Keratinocyte (primary cell): ENCODE measurements at places on chromosomes 7 and 10.

GRCh38 chr7:83452256-83452655, 196.7 kb downstream of the SEMA3E start:
- no peak for DNase-seq

DNA sequence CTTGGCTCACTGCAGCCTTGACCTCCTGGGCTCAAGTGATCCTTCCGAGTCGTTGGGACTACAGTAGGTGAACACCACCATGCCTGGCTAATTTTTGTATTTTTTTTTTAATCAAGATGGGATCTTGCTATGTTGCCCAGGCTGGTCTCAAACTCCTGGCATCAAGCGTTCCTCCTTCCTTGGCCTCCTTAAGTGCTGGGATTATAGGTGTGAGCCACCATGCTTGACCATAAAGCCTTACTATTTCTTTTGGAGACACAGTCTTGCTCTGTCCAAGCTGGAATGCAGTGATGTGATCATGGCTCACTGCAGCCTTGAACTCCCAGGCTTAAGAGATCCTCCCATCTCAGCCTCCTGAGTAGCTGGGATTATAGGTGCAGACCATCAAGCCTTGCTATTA, 12.6 kb downstream of the TFAM start:
- no peak for DNase-seq

DNA sequence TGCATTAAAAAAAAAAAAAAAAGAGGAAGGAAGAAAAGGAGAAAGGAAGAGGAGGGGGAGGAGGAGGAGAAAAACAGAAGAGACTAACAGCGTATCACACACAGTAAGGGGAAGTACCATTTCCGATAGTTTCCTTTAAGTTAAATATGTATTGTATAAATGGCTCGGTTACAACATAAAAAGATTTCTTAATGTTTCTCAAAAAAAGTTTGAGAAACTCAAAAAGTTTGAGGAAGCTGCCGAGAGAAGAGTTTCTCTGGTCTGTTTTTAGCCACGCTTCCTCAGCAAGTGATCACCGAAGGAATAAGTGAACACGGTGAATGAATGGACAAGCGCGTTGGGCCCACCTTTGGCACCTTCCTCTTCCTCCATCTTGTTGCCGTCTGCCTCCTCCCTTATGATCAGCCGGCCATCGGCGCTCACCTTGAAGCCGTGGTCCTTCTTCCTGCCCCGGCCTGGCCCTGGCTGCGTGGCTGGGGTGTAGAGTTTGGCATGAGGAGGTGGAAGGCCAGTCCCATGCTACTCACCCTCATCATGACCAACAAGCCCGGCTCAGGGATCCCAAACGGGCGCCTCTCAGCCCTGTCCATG, 31.3 kb upstream of the FRAT2 start:
- no peak for DNase-seq

GRCh38 chr10:77505431-77506334, 131.9 kb downstream of the KCNMA1 start:
- peak; percentile 71 for DNase-seq

GRCh38 chr10:49365275-49365674, 30.6 kb downstream of the DRGX start:
- DNase-seq = no peak

GRCh38 chr7:151801782-151802468, 75.0 kb downstream of the PRKAG2 start:
- DNase-seq = no peak

DNA sequence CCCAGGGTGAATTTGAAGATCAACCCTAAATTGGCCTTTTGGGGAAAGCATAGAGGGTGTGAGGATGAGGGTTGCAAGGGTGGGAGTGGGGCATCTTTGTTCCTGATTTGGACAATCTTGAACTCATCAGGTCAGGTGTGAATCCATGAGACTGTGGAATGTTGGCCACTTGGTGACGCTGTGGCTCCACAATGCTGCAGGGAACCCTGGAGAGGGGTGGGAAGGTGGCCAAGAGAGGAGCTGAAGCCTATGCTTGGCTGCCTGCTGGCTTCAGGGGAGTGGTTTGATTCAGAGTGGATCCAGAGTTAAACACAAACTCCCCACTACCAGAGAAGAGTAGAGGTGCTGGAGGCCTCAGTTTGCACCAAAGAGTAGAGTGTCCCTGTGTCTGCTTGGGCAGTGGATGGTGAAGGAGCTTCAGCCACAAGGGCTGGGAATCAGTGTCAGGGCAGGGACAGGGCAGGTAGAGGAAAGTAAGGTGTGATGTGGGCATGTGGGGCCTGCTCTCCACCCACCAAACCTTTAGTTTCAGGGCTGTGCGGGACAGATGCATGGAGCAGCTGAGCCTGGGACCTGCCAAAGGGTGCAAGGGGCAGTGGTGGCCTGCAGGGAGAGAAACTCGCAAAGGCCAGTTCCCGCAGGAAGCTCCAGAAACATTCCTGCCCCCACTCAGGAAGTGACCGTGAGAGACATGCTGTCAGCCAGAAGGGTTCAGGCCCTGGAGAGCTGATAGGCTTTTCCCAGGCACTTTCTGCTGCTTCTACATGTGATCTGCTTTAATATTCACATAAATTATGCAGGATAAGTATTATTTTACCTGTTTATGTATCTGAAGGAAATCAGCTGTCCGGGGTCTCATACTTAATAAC, 81.0 kb upstream of the PRSS58 start:
- DNase-seq = no peak

DNA sequence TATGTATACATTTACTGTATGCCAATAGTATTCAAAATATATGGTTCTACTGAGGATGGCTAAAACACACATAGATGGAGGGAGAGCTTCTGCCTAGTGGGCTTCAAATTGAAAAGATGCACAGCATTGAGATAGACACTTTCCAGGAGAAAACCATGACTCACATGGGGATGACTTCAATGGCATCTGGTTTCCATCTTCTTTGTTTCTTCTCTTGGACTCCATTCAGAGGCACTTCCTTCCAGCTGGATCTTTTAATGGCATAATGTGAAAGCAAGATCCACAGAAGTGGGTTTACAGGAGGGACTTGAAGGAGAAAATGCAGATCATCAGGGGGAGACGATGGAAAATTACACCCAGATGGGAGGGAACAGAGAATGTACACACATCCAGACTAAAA, 84.9 kb downstream of the ZNF365 start:
- no peak for DNase-seq

DNA sequence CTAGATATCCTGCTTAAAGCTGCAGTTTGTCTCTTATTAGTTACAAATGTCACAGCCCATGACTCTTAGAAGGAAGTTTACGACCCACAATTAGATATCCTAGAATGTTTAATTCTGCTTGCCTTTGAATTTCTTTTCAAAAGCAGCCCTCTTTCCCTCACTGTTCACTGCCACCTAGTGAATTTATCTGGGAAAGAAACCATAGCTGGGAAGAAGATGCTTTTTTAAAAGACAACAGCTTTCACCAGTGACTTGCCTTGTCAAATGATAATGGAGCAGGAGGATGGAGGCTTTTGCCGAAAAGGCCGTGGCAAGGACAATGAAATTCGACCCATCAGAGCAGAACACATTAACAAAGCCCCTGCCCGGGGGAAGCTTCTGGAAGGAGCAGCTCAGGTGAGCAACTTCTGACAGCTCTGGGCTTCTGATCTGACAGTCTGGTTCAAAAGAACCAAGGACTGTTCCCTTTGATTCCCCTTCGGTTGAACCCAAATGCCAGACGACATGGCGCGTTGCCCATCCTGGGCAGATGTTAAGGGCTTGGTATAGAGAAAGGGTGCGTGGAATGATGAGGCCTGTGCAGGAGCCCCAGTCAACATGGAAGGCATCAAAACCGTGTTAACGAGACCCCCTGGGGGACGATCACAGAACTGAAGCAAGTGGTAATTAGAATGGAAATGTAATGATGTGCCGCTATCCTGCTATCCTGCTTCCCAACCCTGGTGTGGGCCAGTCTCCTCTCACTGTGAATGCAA, 236.8 kb downstream of the FRMD4A start:
- no peak for DNase-seq

DNA sequence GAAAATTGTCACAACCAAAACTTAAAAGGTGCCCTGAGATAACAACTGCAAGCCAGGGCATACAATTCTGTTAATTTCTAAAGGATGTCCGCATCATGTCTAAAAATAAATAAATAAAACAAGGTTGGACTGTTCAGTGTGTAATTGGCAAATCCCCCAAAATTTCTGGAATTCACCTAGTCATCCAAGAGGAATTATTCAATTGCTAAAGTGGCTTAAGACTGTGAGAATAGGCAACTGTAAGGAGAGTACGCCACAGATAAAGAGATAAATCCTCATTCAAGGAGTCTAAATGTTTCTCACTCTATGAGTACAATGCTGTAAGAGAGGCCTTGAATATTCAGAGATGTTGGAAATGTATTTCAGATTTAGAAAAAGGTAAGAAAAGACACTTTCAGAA, 37.2 kb downstream of the PIK3AP1 start:
- no peak for DNase-seq

DNA sequence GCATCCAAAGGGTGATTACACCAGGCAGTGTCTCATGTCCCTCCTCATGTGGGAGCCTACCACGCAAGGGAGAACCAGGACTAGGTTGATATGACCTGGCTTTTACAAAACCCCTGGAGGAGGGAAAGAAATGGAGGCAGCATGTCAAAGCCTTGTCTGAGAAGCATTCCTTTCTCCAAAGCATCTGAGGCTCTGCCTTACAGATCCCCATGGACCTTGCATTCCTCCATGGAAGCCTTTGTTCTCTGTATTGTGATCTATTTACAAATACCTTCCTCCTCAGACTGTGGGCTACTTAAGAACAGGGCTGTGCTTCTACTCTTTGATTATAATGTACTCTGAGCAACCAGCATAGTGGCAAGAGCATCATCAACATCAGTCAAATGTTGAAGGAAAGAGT, 197.0 kb downstream of the PLXNA4 start:
- no peak for DNase-seq

GRCh38 chr7:2627258-2628129, 4.3 kb upstream of the TTYH3 start:
- no peak for DNase-seq

GRCh38 chr7:25636871-25637283, 408.6 kb upstream of the NPVF start:
- no peak for DNase-seq

- no peak for DNase-seq
Measured at GRCh38 chr10:52216852-52217251, 97.2 kb upstream of the DKK1 start.

GRCh38 chr10:86068231-86069054, 298.2 kb downstream of the GRID1 start:
- DNase-seq = no peak

DNA sequence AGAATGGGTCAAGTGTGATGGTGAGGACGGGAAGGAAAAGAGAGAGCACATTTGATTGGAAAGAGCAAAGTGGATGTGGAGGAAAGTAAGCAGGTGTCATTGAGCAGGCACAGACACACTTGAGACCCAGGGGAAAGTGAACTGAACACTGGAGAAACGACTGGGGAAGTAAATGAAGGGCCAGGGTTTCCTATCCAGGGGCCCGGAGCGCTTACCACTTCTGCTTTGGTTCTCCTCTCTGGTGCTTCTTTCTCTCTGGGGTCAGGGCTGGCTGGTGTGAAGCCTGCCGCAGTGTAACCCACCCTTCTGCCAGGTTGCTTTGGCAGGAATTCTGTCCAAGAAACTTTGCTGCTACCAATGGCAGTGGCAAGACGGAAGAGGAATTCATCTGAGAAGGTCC, 219.3 kb downstream of the SKAP2 start:
- DNase-seq = no peak

GRCh38 chr10:12943425-12943824, 58.1 kb downstream of the CCDC3 start:
- DNase-seq = no peak

DNA sequence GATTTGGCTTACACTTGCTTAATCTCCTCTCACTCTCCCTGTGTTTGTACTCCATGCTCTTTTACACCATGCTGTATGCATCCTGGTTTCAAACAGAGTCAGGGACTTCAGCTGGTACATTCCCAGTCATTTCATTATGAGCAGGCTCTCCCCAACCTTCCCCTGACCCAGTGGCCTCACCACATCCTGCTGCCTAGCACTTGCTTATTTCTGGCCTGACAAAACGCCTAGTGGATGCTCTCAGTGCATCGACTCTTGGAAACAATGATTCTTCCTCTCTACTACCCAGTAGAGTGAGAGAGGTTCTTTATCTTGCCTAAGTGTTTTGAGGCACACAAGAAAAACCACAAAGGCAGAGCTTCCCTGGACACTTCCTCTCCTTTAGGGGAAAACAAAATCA, 63.4 kb downstream of the CAV1 start:
- no peak for DNase-seq
